ENCODE measurements at places on chromosomes 6 and 20.

DNA sequence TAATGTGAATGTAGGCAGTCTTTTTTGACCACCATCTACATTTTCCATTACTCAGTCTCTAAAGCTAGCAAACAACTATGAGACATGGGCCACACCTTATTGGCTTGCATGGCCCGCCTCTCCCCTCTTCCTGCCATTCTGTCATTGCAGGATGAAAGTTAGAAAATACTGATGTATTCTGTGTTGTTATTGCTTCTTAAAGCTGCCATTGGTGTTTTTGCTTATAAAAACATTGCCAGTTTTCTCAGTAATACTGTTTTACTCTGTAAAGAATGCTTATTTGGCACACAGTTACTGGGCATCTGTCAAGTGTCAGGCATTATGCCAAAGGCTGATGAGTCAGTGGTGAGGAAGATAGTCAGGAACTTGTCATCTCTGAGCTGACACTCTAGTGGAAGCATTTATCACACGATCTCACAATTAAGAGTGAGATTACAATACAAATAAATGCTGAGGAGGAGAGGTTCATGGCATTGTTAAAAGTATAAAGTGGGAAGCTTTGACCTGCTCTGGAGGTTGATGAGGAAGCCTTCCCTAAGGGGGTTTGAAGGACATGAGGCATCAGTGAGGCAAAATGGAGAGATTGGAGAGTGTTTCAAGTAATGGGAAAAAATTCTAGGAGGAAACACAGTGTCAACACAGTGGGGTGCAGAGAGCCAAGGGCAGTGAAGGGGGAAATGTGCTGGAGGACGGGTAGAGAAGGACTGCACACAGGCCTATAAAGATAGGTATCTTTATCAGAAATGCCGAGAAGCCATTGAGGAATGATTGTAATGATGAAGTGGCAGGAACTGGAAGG, 14.7 kb downstream of the KLHL32 start:
- DNase-seq: no peak

- DNase-seq: no peak
Measured at GRCh38 chr6:25670793-25671513, 18.9 kb downstream of the SCGN start.

DNA sequence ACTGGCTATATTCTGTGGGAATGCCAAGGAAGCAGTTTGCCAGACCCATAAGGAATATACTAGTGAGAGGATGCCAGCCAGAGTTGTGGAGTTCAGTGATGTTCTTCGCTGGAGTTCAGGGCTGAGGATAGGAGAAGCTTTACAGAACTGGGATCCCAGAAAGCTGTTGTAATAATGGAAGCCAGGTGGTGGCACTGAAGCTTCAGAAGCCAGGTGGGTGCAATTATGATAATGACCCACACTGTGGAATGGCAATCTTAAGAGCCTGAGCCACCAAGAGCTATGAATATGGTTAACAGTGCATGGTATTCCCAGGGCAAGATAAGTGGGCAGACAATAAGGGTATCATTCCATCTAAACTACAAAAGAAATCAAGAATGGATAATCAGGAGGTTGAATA, 25.1 kb upstream of the ENPP1 start:
- DNase-seq: no peak

- DNase-seq: no peak
Measured at GRCh38 chr20:53175135-53175780, 203.1 kb downstream of the TSHZ2 start.

DNA sequence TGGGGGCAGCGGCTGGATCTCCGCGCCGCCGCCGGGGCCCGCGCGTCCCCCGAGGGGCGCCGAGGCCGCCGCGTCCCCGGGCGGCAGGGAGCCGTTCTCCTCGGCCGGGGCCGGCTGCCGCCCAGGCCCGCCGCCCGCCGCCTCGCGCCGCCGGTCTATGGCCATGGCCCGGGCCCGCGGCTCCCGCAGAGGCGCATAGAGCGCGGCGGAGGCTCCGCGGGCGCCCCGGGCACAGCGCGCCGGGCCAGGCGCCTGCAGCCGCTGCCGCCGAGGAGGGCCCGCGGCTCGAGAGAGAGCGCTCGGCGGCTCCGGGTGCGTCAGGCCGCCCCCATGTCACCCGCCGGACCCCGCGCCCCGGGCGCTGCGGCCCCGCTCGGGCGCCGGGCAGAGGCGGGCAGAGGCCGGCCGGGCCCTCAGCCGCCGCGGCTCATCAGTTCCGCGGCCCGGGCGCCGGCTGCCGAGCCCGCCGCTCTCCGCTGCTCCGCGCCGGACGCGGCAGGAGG, 404 bp downstream of the SLC22A23 start:
- no peak for DNase-seq

GRCh38 chr6:129947797-129948196, 70.6 kb upstream of the L3MBTL3 start:
- DNase-seq: no peak

DNA sequence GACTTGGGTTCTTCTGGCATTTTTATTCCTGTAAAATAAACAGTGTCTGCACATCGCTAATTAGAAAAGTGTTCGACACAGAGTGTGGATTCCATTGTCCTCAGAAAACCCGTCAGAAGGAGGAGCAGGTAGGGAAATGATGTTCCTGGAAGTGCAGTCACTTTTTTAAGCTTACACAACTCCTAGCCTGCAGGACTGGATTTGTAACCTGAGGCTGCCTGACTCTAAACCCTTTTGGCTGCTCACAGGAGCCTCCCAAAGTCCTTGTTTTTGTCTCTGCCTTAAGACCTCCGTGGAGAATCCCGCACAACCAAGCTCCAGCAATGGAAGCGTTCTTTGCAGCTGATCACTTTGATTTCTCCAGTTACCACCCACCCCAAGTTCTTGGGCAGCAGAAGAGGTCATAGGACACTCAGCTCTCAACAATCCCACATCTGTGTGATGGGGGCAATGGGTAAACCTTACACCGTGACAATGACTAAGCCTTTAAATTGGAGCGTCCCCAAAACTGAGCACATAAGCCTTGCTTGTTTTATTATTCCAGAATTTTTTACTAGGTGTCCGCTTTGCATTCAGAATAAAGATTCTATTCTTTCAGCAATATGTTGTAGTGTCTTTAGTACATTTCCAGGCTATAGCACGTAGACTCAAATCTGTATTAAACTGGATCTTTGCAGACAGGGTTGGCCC, 227.9 kb downstream of the TBXT start:
- DNase-seq: no peak

- DNase-seq: no peak
Measured at GRCh38 chr6:22596011-22596410, 26.6 kb downstream of the HDGFL1 start.

DNA sequence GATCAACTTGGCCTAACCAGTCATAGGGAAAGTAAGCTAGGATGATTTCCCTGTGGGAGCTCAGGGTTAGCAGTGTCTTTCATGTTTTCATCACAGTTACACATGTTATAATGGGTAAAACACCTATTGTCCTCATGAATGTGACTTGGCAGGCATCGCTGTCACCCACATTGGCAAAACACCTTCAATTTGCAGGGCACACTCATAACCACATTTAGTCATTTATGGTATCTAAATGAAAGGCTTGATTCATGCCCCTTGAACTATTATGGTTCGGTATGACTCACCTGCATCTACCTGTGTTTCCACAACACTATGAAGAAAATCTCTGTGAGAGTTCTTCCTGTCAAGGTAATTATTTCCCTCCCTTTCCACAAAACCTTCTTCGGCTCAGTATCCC, 49.2 kb downstream of the FRK start:
- no peak for DNase-seq

- DNase-seq: no peak
Measured at GRCh38 chr20:34310481-34311117, 7.4 kb upstream of the AHCY start.
